Activated gamma-delta T cell treated with Interleukin-2 at 50 U/mL for 16 hours (primary cell): ENCODE measurements at places on chromosomes 7 and 10.

GRCh38 chr10:69317175-69317604 lies 38.9 kb downstream of the HK1 start:
- DNase-seq, result no peak

GRCh38 chr7:72437061-72437585 lies 25.0 kb upstream of the CALN1 start:
- no peak for DNase-seq

DNA sequence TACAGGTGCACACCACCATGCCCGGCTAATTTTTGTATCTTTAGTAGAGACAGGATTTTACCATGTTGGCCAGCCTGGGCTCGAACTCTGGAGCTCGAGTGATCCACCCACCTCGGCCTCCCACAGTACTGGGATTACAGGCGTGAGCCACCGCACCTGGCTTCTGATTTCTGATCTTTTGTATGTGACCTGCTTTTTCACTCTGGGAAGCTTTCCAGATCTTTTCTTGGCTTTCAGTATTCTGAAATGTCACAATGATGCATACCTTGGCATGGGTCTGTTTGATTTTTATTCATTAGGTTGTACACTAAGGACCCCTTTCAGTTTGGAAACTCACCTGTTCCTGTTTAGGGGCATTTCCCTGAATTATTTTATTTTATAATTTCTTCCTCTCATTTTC lies 41.6 kb downstream of the PROSER2 start:
- no peak for DNase-seq

DNA sequence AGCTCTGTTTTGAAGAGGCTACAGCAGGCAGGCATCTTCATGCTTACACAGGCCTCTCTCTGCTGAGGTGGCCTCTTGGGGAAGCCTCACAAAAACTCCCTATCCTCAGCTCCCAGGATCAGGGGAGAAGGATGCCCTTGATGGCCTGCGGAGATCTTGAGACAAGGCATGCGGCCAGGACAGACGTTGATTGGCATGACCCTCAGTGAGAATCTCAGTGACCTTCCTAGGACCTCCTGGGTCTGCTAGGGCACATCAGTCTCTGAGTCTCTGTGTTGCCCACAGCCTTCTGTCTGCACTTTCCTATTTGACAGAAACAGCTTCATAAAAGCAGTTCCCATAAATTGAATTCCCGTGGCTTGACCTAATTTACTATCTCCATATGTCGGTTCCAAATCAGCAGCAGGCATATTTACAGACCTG lies 1005.8 kb upstream of the C7orf33 start:
- no peak for DNase-seq

DNA sequence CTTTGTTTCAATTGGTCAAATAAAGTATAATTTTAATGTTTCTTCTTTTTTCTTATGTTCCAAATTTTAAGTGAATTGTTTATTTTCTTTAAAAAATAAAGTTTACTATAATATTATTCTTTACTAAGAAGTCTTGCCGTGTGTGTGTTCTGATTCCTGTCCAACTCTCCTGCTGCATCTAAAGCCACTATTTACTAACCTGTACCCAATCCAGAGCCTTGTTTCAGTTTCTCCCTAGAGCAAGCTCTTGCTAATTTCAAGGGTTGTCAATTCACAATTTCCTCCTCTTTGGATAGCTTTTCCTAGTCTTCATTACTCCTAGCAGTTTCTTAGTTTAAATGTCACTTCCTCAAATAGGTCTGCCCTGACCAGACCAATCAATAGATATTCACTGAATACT lies 314.9 kb upstream of the SEMA3A start:
- DNase-seq, result no peak

DNA sequence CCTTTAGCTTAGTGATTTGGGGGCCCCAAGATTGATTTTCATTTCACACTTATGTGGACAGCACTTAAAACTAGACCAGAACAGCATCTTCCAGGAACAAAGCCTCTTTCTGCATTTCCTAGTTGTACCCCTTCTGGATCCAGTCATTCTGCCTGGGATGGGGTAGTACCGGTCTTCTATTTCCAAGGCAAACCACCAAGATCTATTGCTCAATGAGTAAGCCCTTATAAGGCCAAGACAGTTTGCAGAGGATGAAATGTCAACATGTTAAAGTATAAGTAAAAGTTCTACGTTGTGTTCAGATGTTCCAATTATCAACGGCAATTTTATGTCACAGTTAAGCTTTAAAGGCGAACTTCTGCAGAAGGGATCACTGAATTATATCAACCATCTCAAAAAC lies 106.9 kb upstream of the ZNF746 start:
- DNase-seq, result no peak

DNA sequence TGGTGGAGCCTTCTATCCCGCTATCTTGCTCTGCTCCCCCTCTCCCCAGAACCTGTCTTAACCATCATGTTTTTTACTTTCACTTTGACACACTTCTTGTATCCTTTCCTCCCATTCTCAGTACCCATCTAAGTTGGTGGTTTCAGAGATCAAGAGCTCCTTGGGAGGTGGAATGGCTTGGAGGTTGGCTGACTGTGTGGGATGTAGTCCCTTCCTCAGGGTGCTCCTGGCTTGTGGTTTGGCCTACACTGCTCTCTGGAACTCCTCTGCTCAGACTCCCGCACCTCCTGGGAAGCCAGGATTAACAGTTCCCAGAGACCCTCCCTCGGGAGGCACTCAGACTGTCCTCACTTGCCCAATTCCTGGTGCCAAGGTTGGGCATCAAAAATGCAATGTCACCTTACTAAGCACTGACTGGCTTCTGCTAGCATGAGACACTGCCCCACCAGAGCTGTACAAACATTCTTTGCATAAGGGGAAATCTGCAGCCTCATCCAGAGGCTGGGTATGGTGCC lies 93.1 kb upstream of the NAMPT start:
- no peak for DNase-seq

GRCh38 chr10:11617233-11617632 lies 5.8 kb upstream of the USP6NL start:
- DNase-seq, result no peak

DNA sequence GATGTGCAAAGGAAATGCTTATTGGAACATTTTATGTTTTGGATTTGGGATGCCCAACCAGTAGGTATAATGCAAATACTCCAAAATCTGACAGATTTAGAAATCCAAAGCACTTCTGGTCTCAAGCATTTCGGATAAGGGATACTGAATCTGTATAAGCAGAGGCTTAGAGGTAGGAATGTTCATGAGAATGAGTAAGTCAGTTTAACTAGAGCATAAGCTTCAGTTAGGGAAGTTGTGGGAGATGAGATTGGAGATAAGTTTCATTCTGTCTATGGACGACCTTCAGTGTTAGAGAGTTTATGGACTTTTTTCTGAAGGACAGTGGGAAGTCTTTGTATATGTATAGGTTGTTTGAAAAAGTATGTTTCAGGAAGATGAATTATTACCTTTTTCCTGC lies 10.4 kb downstream of the TAX1BP1 start:
- no peak for DNase-seq

GRCh38 chr7:50648570-50649169 lies 83.5 kb upstream of the DDC start:
- DNase-seq, result no peak

GRCh38 chr10:116740971-116741370 lies 1.4 kb downstream of the HSPA12A start:
- DNase-seq, result no peak

- DNase-seq, result no peak
These were observed 40.9 kb downstream of the NSUN6 start for GRCh38 chr10:18610517-18610916.

DNA sequence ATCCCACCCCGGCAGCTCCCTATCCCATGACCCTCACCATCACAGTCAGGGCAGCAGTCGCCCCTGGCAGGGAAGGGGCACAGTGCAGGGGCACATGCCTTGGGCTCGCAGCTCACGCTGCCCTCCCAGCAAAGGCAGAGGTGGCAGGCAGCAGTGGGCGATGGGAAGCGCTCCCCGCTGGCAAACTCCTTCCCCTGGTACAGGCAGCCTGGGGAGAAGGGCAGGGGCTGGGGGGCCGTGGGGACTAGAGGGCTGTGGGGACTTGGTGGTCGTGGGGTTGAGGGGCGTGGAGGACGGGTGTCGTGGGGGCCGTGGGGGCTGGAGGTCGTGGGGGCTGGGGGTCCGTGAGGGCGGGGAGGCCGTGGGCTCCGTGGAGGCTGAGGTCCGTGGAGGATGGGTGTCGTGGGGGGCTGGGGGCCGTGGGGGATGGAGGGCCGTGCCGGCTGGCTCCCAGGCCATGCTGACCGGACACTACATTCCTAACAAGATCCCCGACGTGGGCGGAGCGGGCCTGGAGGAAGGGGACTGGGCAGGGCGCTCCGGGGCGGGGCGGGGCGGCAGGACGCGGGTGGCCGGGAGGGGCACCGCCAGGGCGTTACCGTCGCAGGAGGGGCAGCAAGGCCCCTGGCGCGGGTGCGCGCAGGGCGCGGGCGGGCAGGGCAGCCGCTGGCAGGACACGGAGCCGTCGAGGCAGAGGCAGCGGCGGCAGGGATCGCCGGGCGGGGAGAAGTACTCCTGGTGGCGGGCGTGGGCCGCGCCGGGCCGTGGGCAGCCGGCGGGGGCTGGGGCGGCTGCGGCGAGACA lies 20.0 kb downstream of the KCP start:
- DNase-seq, result no peak

GRCh38 chr7:145134377-145134776 lies 298.5 kb upstream of the TPK1 start:
- DNase-seq, result no peak

GRCh38 chr7:45625714-45626440 lies 51.7 kb downstream of the ADCY1 start:
- DNase-seq, result no peak

GRCh38 chr7:52154382-52154781 lies 837.8 kb upstream of the COBL start:
- no peak for DNase-seq

DNA sequence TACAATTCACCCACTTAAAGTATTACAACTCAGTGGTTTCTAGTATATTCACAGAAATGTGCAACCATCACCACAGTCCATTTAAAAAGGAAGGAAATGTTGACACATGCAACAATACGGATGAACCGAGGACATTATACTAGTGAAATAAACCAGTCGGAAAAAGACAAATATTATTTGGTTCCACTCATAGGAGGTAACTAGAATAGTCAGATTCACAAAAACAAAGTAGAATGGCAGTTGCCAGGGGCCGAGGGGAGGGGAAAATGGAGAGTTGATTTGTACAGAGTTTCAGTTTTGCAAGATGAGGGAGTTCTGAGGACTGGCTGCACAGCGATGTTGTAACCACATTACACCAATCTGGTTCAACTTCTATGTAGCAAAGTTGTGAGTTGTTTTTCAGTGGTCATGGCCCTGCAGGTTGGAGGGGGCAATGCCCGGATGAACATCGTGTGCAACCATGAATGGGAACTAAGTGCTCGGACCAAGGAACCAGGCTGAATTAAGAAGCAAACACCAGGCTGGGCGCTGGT lies 17.6 kb upstream of the TNPO3 start:
- DNase-seq, result no peak

- DNase-seq, result no peak
These were observed 308.9 kb upstream of the KCND2 start for GRCh38 chr7:119964065-119964464.

GRCh38 chr7:17659126-17659525 lies 281.2 kb downstream of the SNX13 start:
- no peak for DNase-seq

- DNase-seq, result no peak
These were observed 28.9 kb upstream of the INHBA start for GRCh38 chr7:41731493-41732435.

GRCh38 chr7:28055161-28055544 lies 125.4 kb downstream of the JAZF1 start:
- DNase-seq, result no peak

GRCh38 chr7:102463841-102464576 lies 654 bp downstream of the ALKBH4 start:
- DNase-seq, result no peak

GRCh38 chr7:96026611-96027010 lies 254.3 kb downstream of the DYNC1I1 start:
- no peak for DNase-seq

GRCh38 chr10:130714742-130715467 lies 578.7 kb downstream of the GLRX3 start:
- no peak for DNase-seq

DNA sequence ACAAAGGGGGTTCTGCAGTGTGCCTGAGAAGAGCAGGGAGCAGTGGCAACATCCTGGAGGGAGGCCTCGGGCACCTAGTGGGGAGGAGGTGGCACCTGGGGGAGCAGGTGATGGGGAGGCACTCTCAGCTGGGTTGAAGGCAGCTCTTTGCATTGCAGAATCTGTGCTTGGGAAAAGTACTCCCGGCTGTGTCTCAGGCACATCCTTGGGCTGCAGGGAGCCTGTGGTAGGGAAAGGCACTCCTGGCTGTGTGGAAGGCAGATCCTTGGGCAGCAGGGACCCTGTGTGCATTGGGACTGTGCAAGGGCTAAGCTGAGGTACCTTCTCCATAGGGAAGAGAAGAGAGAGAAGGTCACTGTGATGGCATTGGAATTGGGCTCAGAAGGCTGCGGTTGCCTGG lies 52.8 kb upstream of the ANTXRL start:
- no peak for DNase-seq

DNA sequence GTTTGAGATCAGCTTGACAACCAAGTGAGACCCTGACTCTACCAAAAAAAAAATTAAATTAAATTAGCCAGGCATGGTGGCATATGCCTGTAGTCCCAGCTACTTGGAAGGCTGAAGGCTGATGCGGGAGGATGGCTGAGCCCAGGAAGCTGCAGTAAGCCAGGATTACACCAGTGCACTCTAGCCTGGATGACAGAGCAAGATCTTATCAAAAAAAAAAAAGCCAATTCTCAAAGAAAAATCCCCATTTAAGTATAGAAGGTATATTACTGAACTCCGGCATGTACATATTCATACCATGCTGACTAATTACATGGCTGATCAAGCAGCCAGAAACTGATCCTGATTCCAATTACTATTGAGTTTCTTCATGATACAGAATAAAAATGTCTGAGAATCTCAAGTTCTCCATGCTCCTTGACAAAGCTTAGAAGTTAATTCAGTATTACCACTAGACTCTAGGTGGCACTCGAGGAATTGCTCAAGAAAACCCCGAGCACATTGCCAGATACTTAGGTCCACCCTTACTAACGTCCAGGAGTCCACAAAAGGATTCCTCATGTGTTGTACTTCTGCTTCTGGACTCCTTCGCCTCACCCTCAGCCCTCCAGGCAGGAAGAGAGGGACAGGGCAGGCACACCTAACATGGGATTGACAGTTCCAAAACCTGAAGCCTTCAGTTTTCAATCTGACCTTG lies 148.9 kb downstream of the PARD3 start:
- DNase-seq, result no peak

GRCh38 chr7:137751361-137752009 lies 95.3 kb downstream of the DGKI start:
- DNase-seq, result no peak

DNA sequence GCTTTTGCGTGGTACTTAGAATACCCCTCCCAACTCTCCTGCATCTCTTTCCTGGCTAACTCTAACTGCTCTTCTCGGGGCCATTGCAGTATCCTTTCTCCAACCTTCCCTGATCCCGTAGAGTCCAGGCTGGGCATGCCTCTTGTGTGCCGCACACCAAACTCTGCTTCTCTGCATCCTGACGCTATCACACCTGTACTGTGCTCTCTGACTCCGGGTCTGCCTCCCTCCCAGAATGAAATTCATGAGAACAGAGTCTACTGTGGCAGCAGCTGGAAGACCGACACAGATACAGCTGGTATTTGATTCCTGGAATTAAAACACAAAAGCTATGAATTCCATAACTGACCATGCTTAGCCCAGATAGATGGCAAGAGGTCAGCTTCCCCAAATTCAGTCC lies 60.9 kb downstream of the C10orf67 start:
- DNase-seq, result no peak

- DNase-seq, result no peak
These were observed 60.7 kb downstream of the TMEM209 start for GRCh38 chr7:130144312-130145171.
